Neuronal stem cell (in vitro differentiated cells): ENCODE measurements at places on chromosomes 1 and 21.

GRCh38 chr1:50724626-50725286, 235.3 kb downstream of the FAF1 start:
- DNase-seq: no peak

DNA sequence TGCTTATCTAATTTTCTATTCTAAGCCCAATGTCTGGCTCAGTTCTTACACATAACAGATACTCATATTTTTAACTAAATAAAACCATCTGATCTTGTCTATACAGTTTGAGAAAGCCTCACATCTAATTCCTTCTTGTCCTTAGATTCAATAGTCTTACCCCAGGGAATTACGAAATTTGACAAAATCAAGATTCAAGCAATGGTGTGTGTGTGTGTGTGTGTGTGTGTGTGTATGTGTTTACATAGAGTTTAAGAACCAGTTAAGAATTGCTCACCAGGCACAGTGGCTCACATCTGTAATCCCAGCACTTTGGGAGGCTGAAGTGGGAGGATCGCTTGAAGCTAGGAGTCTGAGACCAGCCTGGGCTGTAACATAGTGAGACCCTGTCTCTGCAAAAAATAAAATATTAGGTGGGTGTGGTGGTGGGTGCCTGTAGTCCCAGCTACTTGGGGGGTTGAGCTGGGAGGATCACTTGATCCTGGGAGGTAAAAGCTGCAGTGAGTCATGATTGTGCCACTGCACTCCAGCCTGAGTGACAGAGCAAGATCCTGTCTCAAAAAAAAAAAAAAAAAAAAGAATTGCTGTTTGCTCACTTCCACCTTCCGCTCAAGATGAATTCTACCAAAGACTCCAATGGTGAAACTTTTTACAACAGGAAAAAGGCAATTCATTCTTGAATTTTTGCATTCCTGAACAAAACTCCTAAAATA, 6.2 kb downstream of the WDR64 start:
- no peak for DNase-seq

DNA sequence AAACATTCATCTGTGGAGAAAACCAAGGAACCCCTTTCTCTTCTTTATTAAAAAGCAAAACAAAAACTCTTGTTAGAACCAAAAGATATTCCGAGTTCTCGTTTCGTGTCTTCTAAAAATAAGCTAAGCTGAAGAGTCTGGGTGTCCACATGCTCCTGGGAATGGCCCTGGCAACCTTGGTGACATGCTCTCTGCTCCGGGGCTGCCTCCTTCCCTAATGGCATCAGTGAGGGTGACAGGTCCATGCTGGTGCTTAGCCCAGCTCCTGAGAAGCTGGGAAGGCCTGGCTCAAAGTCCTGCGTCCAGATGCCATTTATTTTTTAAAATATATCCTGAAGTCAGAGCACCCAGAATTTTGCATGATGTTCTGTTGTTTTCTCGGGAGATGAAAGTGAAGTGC, 24.6 kb upstream of the TRAPPC10 start:
- DNase-seq: no peak

DNA sequence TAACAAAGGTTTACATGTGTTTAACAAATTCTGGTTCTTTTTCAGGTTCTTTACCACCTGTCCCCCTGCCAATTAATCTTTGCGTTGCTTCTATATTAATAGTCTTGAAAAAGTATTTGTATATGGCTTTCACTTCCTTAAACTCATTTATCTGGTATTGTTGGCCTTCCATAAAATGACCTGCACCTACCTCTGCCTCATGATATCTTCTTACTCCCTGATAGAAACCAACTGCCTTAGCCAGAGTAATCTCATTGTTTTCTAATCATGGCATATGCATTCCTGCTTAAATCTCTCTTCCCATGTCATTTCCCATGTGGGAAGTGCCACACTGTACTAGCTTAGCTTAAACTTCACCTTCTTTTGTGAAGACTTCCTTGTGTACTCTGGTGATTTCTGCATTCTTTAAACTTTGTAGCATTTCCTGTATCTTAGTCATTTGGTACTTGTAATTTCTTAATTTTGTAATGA, 8.7 kb downstream of the SMG7 start:
- DNase-seq: no peak

DNA sequence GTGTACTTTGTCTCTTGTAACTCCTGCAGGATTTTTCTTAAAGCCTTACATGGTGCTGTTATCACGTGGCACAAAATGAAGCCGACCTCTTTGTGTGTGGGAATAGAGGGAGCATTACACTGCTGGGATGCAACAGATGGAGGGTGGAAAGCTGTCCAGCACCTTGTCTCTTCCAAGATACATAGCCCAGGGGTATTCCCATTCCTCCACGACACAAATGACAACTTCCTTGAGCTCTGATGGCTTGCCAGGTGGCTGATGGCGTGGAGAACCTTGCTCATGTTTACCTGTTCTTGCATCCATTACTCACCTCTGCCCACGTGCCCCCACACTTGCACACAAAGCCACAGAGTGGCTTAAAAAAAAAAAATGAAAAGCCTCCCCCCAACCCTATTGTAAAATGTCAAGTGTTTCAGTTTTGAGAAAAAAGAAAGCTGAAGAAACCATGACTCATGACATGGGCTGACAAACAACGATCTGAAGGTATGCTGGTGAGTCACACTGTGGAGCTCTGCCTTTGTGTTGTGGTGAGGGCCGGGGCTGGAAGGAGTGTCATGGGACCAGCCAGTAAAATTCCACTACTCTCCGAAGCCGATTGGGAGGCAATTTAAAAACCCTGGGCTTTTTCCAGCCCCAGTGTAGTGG, 32.0 kb upstream of the ATP5PO start:
- peak; percentile 89 for DNase-seq

GRCh38 chr1:162363823-162364222, 12.8 kb downstream of the SPATA46 start:
- no peak for DNase-seq

DNA sequence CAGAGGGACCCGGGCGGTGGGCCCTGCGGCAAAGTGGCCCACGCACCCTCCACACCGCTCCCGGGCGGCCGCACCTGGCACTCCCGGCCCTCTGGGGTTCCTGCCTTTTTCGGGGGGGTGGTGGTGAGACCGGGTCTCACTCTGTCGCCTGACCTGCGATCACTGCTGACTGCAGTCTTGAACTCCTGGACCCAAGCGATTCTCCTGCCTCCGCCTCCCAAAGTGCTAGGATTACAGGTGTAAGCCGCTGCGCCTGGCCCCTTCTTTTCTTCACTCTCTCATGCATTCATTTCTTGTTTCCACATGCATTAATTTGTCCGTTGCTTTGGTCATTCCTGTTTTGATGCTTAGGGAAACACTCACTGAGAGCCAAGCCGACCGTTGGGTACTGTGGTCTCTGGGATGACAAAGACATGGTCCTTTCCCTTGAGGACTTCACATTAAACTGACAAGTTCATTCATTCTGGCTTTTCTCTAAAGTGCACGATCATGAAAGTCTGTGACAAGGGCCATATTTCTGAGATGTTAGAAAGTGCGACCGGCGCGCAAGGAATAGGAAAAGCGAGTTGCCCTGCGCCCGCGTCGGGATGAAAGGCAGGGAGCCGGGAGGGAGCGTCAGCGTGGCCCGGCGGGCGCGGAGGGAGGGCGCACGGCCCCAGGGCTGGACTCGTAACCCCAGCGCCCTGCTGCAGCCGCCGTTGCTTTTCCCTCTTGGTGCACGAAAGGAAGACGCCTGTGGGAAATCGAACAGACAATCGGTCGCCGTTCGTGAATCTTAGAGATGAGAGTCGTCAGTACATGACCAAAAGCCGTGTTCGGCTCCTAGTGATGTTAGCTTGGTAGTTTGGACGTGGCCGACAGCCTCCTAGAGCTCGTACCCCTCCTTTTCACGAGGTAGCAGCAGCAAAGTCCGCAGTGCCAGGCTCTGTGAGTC, 1.0 kb upstream of the MCOLN2 start:
- DNase-seq: peak; percentile 18

GRCh38 chr1:25033828-25034705, 104.0 kb upstream of the RUNX3 start:
- no peak for DNase-seq

DNA sequence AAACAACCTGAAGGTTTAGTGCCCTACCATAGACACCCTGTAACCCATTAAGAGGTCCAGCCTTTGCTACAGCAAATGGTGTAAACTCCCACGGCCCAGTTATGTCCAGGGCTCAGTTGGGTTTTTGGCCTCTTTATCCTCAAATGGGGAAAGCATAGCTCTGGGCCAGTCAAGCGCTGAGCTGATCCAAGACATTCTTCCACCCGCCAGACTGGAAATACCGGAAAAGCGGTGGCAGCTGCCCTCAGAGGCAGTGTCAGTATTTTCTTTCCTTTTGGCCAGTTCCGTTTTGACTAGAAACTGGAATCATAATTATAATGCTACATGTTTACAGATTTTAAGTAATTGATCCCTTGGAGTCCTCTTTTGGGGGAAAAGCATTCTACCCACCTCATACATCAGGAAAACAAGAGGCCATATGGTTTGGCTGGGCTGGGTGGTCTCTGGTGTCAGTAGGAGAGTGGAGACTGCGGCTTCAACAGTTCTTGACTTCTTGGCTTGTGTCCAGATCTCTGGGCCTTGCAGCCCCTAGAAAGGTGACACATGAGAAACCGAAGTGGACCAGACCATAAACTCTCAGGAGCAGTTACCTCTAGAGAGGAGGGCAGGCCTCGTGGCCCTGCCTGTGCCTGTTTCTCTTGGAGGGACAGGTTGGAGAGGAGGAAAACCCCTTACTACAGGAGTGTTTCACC, 30.2 kb upstream of the CLDN14 start:
- no peak for DNase-seq

DNA sequence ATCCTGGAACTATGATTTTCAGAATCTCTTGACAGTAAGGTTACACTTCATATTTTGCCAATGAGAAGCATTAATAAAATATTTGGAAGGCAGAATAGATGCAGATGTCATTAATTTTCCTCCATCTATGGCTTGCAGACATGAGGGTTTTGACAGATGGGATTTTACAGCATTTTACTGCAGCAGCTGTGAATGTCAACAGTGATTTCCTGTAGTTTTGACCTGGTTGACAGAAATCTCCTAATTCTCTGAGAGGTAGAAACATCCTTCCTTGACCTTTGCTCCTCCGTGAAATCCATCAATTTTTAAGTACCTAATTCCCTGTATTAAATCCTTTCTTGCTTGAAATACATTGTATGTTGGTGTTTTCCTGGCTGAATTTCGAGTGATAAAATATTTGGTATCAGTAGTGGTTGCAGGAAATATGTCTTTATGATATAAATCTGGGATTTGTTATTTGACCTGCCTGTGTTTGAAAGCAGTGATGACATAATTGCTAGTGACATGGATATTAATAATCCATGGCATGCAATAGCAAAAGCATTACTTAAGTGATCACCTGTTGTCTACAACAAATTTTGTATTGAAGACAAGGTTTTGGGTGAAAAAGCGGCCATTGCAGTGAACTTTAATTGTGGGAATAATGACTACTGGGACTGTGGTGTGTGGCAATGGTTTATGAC, 73.9 kb downstream of the HLX start:
- no peak for DNase-seq

DNA sequence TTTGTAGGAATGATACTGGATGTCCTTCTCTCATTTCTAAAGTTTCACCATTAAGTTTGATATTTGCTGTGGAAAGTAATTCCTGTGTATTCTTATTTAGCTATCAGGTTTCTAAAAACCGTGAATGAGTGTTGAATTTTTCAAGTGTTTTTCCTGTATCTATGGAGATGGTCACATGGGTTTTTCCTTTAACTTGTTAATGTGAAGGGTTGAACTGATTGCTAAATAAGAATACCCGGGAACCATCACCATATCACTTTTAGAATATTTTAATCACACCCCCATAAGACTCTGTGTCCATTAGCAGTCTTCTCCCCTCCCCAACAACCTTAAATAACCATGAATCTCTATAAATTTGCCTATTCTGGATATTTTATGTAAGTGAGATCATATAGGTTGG, 16.5 kb upstream of the ASAP3 start:
- DNase-seq: no peak

DNA sequence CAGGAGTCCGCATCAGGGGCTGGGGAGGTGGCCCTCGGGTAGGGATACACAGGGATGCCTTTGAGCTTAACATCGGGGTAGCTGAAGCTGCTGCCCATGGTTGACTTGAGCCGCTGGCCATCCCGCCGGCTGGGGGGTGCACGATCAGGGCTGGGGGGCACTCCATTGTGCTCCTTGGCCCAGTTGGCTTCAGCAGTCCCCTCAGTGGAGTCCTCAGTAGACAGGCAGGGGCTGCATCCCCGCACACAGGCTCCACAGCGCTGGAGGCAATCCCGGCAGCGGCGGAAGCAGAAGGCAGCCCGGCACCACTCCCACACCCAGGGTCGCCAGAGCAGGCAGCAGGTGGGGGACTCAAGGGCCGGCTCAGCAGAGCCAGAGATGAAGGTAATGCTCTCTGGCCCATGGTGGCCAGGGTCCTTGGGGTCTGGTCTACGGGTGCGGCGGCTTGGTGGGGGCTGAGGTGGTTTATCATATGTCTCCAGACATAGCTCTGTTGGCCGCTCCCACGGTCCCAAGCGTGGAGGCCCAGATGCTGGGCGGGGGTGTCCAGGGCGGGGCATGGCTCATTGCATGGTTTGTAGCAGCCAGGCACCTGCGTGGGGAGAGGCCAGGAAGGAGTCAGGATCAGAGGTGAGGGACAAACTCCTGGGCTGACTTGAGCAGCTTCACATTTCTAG, 8.3 kb downstream of the KDF1 start:
- no peak for DNase-seq

- DNase-seq: no peak
Observed at GRCh38 chr1:160362168-160362957, 4.5 kb upstream of the NHLH1 start.

GRCh38 chr1:215277532-215277931, 195.0 kb downstream of the KCNK2 start:
- no peak for DNase-seq

DNA sequence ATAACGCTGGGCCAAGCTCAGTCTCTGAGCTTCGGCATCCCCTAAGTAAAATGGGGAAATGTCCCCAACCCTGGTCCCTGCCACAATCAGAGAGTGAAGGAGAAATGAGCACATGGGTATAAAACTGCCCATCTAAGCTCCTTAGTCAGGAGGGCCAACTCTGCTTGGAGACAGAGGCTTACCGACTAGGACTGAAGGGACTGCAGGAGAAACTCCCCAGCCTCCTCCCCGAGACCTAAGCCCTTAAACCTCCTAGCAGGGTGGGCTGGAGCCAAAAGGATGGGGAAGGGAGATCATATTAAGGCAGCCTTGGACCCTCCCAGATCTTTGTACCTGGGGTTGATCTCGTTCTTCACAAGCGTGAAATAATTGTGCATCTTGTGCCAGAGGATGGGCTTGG, 5.5 kb downstream of the ETNK2 start:
- DNase-seq: no peak

GRCh38 chr1:154352581-154353459, 27.5 kb downstream of the ATP8B2 start:
- DNase-seq: peak; percentile 18
